Heart left ventricle (tissue), 16 donors: ENCODE measurements at places on chromosomes 3 and 15. TPM values are rescaled to one million over a fixed set of nuclear protein-coding genes. Genes with fewer than 3 reads are reported as not detected.
A peak's percentile ranks its signal among the peaks of the same experiment; 100 is the strongest.

DNA sequence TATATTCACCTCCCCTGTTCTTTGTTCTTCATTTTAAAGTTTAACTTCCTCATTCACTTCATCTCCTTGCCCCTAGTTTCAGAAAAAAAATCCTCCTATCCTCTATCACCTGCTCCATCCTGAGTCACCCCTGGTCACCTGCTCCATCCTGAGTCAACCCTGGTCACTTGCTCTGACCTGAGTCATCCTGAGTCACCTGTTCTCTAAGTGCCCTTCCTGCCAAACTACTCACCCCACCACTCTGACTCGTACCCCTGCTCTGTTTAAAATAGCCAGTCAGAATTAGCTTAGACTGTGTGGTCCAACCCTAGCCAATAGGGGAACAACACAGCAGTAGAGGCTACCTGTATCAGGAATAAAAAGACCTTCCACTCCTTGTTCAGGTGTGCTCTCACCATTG, 716.9 kb downstream of the ZBBX start:
- H3K4me3 ChIP-seq, result no peak overlapping the region
- no peaks in the 10 kb centered on the region for H3K36me3 ChIP-seq
- no peak overlapping the region for H3K27ac ChIP-seq
- no peaks in the 10 kb centered on the region for H3K4me1 ChIP-seq

- no peak overlapping the region for H3K27ac ChIP-seq
- no peak overlapping the region for H3K4me3 ChIP-seq
- no peak for DNase-seq
- H3K27me3 ChIP-seq, result peaks cover 29% of the 10 kb centered on the region
Measured at GRCh38 chr3:9499455-9500107, 54.0 kb downstream of the LHFPL4 start.

GRCh38 chr15:77493324-77493907, 72.7 kb downstream of the HMG20A start:
- H3K4me1 ChIP-seq, result peaks cover 24% of the 10 kb centered on the region
- peak overlapping the region; percentile 8 for H3K27ac ChIP-seq
- H3K4me3 ChIP-seq, result no peak overlapping the region
- H3K27me3 ChIP-seq, result no peaks in the 10 kb centered on the region
- no peaks in the 10 kb centered on the region for H3K36me3 ChIP-seq

- H3K27ac ChIP-seq, result peak overlapping the region; percentile 86
- H3K4me1 ChIP-seq, result no peaks in the 10 kb centered on the region
- H3K27me3 ChIP-seq, result no peaks in the 10 kb centered on the region
- no peaks in the 10 kb centered on the region for H3K36me3 ChIP-seq
Measured at GRCh38 chr3:45055411-45056143, 29.5 kb downstream of the CLEC3B start.

DNA sequence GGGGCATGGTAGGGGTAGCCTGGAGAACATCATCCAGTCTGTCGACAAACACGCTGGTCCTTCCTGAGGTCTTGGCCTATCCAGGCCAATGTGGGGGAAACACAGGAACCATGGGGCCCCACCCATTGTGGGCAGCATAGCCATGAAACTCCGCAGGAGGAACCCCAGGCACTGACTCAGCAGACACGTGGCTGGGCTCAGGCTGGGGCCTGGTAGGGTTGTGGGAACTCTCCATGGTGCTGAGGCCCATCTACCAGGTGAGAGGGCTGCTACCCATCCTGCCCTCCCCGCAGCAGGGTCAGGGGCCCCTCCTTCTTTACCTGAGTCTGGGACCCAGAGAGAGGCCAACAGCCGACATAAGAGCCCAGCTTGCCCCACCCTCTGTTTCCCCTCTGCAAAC, 22.6 kb upstream of the CACNA2D2 start:
- peak; percentile 45 for DNase-seq
- H3K27ac ChIP-seq, result no peak overlapping the region
- no peaks in the 10 kb centered on the region for H3K36me3 ChIP-seq
- H3K4me3 ChIP-seq, result no peak overlapping the region
- H3K27me3 ChIP-seq, result no peaks in the 10 kb centered on the region

GRCh38 chr15:42133356-42133755, 23.1 kb downstream of the PLA2G4F start:
- no peaks in the 10 kb centered on the region for H3K27me3 ChIP-seq
- no peak for DNase-seq
- no peak overlapping the region for H3K4me3 ChIP-seq
- no peaks in the 10 kb centered on the region for H3K4me1 ChIP-seq
- no peaks in the 10 kb centered on the region for H3K36me3 ChIP-seq
- no peak overlapping the region for H3K27ac ChIP-seq

DNA sequence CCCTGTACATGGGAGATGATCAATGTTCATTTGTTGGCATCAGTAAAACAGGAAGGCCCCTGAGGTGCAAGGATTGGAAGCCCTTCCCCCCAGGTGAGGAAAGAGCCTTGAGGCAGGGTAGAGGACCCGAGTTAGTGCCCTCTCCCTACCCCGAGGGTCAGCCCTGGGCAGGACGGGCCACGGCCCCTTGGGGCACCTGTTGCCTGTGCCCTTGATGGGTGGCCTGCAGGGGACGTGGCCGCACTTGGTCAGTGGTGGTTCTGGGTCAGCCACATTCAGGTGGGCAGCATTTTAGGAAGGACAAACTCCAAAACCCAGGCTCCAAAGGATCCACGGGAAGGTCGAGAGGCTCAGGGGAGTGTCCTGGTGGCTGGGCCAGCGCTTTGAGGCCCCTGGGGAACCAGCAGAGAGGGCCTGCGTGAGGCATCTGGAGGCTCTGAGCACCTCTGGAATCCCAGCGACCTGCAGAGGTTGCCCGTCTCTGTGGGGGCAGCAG, 15.8 kb upstream of the RPUSD3 start:
- no peak overlapping the region for H3K4me3 ChIP-seq
- DNase-seq, result no peak
- peaks cover 8% of the 10 kb centered on the region for H3K4me1 ChIP-seq
- no peak overlapping the region for H3K27ac ChIP-seq

- H3K27ac ChIP-seq, result peak overlapping the region; percentile 37
- peak; percentile 22 for DNase-seq
- no peaks in the 10 kb centered on the region for H3K36me3 ChIP-seq
- H3K4me1 ChIP-seq, result peaks cover 48% of the 10 kb centered on the region
Measured at GRCh38 chr3:57803647-57804081, 47.6 kb downstream of the SLMAP start.

DNA sequence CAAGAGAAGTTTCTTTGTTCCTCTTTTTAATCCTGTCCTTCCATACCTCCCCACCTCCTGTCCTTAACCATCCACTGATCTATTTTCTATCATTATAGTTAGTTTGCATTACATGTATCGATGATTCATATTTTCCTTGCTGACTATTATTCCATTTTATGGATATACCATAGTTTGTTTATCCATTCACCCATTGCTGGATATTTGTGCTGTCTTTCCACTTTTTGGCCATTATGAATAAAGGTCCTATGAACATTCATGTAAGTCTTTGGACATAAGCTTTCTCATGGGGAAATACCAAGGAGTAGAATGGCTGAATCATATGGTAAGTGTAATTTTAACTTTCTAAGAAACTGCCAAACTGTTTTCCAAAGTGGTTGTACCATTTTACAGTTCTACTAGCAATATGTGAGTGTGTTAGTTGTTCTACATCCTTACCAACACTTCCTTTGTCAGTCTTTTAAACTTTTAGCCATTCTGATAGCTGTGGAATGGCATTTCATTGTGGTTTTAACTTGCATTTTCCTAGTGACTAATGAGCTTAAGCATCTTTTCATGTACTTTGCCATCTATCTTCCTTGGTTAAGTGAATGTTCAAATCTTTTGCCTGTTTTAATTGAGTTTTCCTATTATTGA, 11.7 kb downstream of the ATP6V1A start:
- no peak for DNase-seq
- peaks cover 8% of the 10 kb centered on the region for H3K4me1 ChIP-seq

DNA sequence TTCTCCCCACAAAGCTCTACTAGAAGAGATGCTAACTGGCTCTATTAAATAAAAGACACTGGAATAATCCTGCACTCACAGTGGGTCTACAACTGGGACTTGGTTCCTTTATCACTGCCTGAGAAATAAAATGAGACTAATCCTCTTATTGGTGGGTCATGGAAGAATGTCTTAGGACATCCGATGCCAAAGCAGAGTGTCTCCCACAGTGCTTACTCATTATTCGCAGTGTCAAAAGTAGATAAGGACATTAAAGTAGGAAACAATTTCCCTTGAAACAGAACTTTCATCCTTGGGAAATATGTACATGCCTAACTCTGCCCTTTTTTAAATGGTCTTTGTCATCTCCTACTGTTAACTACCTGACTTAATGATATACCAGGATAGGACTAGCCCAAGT, 71.5 kb downstream of the GSK3B start:
- no peaks in the 10 kb centered on the region for H3K4me1 ChIP-seq
- no peaks in the 10 kb centered on the region for H3K27me3 ChIP-seq
- H3K27ac ChIP-seq, result no peak overlapping the region
- no peaks in the 10 kb centered on the region for H3K36me3 ChIP-seq
- DNase-seq, result no peak

- peaks cover 9% of the 10 kb centered on the region for H3K4me1 ChIP-seq
- DNase-seq, result peak; percentile 93
- H3K4me3 ChIP-seq, result no peak overlapping the region
- H3K27ac ChIP-seq, result peak overlapping the region; percentile 68
- H3K36me3 ChIP-seq, result no peaks in the 10 kb centered on the region
Measured at GRCh38 chr15:71237456-71238188, 122.4 kb downstream of the THSD4 start.

The EXD1 gene
- total RNA-seq, result not detected

The UBA3 gene
- 70.9 TPM for total RNA-seq

The CCRL2 gene
- total RNA-seq, result 1.3 TPM

The EIF4E3 gene
- total RNA-seq, result 51.9 TPM

The EEFSEC gene
- 20.1 TPM for total RNA-seq

The WNT5A gene
- 2.9 TPM for total RNA-seq
